ENCODE measurements at places on chromosomes 12 and 14. TPM values are rescaled to one million over a fixed set of nuclear protein-coding genes. Genes with fewer than 3 reads are reported as not detected.

DLK1 gene
- not detected for polyA plus RNA-seq

DNA sequence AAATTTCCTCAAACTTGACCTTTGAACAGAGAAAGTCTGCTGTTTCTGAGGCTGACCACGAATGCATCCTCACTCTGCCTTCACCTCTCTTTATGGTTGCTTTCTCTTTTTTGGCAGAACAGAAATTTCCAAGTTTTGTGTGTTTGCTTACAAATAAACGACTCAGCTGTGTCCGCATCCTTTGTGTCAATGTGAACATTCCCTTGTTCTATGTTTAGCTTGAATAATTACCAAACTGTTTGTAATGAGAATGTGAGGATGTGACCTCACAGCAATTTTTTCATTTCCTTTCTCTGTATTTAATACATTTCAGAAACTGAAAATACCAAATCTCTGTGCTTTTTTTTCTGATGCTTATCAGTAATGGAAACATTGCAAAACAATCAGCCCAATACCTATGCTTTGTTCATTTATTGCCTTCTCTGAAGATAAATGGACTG is 410.9 kb downstream of the EGLN3 start:
- H3K4me1 ChIP-seq: no peaks in the 10 kb centered on the region
- no peak for DNase-seq
- H3K4me3 ChIP-seq: no peak overlapping the region

DNA sequence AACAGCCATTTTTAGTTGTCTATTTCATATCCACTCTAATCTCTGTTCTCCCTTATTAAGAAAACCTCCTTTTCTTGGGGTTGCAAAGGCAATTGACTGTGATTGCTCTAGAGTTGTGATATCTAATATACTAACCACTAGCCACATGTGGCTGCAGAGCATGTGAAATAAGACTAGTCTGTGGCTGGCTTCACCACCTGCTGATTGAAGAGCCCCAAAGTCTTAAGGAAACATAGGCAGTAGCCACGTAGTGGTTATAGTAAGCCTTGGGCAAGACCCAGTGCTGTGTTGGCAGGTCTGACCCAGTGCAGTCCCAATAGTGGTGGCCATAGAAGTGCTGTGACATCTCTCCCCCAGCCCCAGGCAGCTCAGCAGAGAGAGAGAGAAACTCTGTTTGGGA is 28.4 kb upstream of the ATP2B1 start:
- no peak overlapping the region for H3K27ac ChIP-seq
- no peak for DNase-seq
- no peak overlapping the region for H3K4me3 ChIP-seq
- H3K4me1 ChIP-seq: peaks cover 13% of the 10 kb centered on the region

DNA sequence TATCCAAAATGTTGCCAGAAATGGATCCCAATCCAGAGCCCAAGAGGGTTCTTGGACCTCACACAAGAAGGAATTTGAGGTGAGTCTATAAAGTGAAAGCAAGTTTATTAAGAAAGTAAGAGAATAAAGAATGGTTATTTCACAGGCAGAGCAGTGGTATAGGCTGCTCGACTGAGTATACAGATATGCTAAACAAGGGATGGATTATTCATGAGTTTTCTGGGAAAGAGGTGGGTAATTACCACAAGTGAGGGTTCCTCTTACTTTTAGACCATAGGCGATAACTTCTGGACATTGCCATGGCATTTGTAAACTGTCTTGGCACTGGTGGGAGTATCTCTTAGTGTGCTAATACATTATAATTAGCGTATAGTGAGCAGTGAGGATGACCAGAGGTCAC is 73.6 kb downstream of the ETNK1 start:
- no peaks in the 10 kb centered on the region for H3K4me1 ChIP-seq
- no peak overlapping the region for H3K27ac ChIP-seq
- peaks cover 12% of the 10 kb centered on the region for H3K36me3 ChIP-seq

- no peak for DNase-seq
- H3K4me1 ChIP-seq: peaks cover 10% of the 10 kb centered on the region
- H3K27ac ChIP-seq: no peak overlapping the region
Observed at GRCh38 chr14:76267322-76268046, 108.5 kb upstream of the ESRRB start.

DNA sequence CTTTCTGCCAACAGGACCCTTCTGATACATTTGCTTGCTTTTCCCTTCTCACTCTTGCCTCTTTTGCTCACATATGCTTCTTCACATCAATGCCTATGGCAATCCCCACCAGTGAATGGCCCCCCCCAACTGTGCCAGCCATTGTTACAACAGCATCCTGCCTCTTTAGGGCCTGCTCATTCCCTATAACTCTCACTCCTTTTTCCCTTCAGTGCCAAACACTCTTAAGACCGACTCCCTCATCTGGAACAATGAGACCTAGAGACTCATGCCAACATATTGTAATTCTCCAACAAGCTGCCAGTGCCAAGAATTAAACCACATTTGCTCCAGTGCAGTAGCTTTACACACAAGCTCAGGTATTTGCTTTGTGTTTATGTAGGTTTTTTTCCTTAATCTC is 189.0 kb downstream of the SOX5 start:
- DNase-seq: no peak
- H3K27ac ChIP-seq: no peak overlapping the region
- H3K4me3 ChIP-seq: no peak overlapping the region
- H3K4me1 ChIP-seq: no peaks in the 10 kb centered on the region
- no peaks in the 10 kb centered on the region for H3K36me3 ChIP-seq
- H3K27me3 ChIP-seq: no peaks in the 10 kb centered on the region

DNA sequence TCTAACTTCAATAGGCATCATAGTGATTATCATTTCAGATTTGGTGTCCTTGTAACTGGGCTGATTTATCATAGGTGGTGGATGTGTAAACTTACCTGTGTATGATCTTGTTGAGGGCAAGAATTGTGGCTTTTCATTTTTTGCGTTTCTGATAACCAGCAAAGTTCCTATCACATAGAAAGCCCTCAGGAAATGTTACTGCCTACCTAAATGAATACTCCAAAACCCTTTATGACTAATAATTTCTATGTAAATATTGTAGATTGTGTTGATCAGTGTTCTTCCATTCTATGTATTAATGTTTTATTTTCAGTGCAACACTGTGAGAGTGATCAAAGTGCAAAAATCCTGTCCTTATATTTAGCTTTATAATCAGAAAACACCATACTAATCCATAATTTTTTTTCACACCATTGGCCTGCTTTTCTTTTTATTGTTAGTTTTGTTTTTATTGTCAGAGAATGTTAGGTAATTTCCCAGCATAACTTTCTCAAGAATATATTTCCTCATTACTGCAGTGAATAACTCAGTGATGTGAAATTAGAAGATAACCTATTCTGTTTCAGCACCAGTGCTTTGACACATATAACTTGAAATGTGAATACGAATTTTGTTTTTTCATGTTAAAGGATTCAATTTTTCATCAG is 94.1 kb downstream of the GPHN start:
- H3K4me1 ChIP-seq: peaks cover 5% of the 10 kb centered on the region
- H3K27ac ChIP-seq: no peak overlapping the region
- no peak for DNase-seq
- no peaks in the 10 kb centered on the region for H3K27me3 ChIP-seq
- no peak overlapping the region for H3K4me3 ChIP-seq

- DNase-seq: no peak
- no peak overlapping the region for H3K4me3 ChIP-seq
- H3K4me1 ChIP-seq: peaks cover 14% of the 10 kb centered on the region
- H3K27me3 ChIP-seq: no peaks in the 10 kb centered on the region
- H3K36me3 ChIP-seq: no peaks in the 10 kb centered on the region
Observed at GRCh38 chr14:51185754-51186153, 54.3 kb upstream of the TMX1 start.

Measured in naive B cell (primary cell).